Camera-type eye (tissue), 1 donor: ENCODE measurements at places on chromosomes 7 and 10. TPM values are rescaled to one million over a fixed set of nuclear protein-coding genes. Genes with fewer than 3 reads are reported as not detected.

PRSS2 gene
- total RNA-seq, result not detected

SLC18A2 gene
- 7.0 TPM for total RNA-seq

NCF1 gene
- 1.6 TPM for total RNA-seq

ING3 gene
- 41.7 TPM for total RNA-seq

DDX56 gene
- 59.4 TPM for total RNA-seq

PLCE1 gene
- 28.2 TPM for total RNA-seq

PIP gene
- not detected for total RNA-seq

ACTR3C gene
- 5.3 TPM for total RNA-seq

PDE6C gene
- total RNA-seq, result 4.2 TPM
